HFFc6 (cell line): ENCODE measurements at places on chromosomes 5 and 9.

DNA sequence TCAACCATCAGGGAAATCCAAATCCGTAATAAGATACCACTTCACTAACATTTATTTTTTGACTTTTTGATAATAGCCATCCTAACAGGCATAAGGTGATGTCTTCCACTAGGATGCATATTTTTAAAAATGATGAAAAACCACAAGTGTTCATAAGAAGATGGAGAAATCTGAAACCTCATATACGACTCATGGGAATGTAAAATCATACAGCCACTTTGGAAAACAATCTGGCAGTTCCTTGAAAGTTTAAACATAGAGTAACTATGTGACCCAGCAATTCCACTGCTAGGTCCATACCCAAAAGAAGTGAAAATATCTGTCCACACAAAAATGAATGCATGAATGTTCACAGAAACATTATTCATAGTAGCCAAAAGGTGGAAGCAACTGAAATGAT lies 431.0 kb downstream of the ENC1 start:
- DNase-seq, result no peak

GRCh38 chr5:80125022-80125961 lies 90.1 kb downstream of the THBS4 start:
- DNase-seq, result no peak

DNA sequence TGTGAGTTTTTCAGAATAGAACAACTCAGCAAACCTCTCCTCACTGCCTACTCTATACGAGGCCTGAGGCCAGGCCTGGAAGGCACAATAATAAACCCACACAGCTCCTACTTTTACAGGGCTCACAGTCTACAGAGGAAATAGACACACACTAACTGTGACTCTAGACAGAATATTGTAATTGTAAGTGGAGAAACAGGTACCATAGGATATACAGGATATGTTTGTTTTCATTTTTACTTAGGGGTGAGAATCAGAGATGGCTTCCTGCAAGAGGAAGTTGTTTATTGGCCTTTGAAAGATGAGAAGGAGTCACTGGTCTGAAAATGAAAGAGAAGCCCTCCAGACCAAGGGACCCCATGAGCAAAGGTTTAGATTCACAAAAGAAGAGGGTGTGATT lies 35.8 kb upstream of the TGFBR1 start:
- no peak for DNase-seq

- no peak for DNase-seq
Observed at GRCh38 chr5:179309751-179310320, 35.4 kb downstream of the ADAMTS2 start.

DNA sequence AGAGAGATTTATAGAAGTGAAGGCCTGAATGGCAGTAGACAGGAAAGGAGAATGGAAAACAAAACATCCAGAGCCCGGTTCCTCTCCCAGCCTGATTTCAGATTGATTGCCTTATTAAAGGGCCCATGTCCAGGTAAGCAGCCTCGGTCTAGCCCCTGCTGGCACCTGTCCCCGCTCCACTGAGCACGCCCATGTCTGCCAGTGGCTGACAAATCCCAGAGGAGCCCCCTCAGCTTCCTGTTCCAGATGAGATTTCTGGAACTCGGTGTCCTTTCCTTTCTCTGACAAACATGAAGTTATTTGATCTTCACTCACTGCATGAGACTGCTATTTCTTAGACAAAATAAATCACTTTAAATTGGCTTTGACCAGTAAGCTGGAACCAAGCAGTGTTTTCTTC lies 187.0 kb upstream of the ADCY2 start:
- no peak for DNase-seq

DNA sequence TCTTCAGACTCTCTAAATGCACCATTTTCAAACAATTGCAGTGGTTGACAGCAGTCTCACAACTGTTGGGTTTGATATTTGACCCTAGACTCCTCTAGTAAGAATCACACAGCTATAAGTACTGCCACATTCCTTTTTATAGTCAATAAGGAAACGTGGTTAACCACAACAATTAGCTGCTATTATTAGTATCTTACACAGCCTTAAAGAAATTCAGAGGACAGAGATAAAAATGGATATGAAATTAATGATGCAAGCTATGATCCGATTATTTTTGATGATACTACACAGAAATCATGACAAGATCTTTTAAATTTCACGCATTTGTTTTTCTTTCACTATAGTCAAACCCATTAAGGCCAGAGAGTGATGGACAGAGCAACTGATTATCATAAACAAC lies 288.6 kb upstream of the C9orf72 start:
- no peak for DNase-seq

DNA sequence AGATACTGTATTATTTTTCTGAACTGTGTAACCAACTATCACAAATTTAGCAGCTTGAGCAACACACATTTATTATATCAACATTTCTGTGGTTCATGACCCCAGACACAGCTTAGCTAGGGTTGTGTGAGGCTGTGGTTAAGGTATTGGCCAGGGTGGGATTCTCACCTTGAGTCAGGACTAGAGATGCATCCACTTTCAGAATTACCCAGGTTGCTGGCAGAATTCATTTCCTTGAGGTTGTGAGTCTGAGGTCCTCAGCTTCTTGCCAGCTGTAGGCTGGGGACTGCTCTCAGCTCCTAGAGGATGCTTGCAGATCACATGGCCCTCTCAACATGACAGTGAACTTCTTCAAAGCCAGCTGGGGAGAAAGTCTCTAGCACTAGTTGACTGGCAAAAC lies 122.5 kb upstream of the RASGRF2 start:
- DNase-seq, result no peak

DNA sequence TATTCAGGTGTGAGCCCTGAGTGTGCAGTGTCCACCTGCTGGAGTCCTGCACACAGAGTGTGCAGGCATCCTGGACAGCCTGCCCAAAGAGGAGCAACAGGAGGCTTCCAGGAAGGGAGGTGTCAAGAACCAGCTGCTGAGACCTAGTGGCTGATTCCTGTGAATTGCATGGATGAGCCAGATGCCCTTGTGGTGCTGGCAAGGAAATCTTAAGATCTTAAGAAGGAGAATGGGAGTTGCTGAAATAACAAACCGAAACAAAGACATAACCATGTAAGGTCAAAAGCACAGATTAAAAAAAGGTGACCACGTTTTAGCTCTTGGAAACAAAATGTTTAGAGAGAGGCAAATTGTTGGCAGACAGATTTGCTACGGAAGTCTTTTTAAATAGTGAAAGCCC lies 29.3 kb upstream of the RPS23 start:
- no peak for DNase-seq

GRCh38 chr9:68603371-68603770 lies 62.7 kb upstream of the TMEM252 start:
- DNase-seq, result no peak

DNA sequence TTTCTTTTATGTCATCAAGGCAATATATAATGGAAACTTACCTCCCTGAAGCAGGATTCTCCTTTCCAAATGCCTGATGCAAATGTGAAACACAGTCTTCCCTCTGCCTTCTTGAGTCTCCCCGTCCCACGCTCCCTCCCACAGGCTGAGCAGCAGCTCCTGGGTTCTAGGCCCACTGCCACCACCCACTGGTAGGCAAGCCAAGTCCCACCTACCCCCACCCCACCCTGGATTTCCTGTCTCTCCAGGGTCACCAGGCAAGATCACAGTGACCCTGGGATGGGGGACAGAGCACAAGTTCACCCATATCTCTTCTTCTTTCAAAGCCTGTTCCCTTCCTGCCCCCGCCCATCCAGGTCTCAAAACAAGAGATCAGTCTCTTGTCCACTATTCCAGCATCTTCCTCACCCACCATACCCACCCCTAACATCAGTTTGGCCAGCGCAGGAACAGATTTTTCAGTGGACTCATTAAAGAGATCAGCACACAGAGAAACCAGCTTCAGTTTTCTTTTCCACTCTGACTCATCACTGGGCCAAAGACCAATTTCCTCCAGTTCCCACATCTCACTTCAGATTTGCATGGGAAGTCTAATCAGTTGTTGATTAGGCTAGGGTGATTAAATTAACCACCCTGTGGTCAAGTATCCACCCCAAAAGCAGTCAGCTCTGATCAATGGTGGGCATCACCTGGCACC lies 151.5 kb downstream of the ACTL7B start:
- no peak for DNase-seq

DNA sequence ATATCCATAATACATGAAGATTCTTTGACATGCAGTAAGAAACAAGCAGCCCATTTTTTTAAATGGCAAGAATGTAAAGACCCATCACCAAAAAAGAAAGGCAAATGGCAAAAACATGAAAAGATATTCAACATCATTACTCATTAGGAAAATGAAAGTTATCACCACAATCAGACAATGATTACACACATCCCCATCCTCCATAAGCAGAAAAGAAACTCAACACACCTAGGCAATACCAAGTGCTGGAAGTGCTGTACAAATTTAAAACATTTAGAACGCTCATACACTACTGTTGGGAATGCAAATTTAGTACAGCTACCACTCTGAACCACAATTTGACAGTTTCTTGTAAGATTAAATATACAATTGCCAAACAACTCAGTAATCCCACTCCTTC lies 466.7 kb downstream of the ACTL7B start:
- DNase-seq, result no peak

DNA sequence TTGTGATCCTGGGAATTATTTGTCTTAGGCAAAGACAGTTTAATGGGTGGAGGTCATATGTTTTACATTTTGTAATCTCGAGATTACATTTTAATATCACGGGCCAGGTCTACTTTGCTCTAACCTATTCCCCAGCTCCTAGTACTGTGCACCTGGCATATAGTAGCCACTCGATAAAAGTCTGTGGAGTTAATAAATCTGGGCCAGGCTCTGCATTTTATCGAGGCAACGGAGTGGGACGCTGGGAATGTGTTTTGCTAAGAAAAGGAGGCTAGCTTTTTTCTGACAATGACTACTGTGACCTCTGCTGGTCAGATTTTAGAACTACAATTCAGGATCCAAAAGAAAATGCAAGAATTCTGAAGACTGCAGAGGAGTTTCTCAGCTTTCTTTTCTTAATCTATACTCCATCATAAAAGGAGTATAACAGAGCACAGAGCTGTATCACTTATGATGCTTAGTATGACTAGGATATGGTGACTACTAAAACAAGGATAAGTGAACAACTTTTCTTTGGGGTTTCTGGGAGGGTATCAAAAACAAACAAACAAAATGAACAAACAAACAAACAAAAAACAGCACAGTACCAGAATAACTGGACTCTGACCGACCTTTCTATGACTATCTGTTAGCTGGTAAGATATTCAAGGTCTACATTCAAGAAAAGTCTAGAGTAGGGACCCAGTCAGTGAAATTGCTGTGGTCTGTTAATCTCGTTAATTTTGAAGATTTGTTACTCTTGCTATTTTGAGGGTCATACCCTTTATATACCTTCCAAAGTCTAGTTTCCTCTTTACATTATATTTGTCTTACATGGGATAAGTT lies 46.1 kb upstream of the CER1 start:
- DNase-seq, result peak; percentile 52
